ENCODE measurements at places on chromosomes 12 and 14. TPM values are rescaled to one million over a fixed set of nuclear protein-coding genes. Genes with fewer than 3 reads are reported as not detected.

Gene GYS2
- total RNA-seq = not detected

Gene GCN1
- 188 TPM for total RNA-seq

Gene ATXN3
- total RNA-seq = 25.5 TPM

Gene AQP6
- not detected for total RNA-seq

Gene DGKA
- 269 TPM for total RNA-seq

Gene JDP2
- 47.9 TPM for total RNA-seq
